Liver (tissue), 10 donors: ENCODE measurements at places on chromosomes 5 and 9. TPM values are rescaled to one million over a fixed set of nuclear protein-coding genes. Genes with fewer than 3 reads are reported as not detected.

DNA sequence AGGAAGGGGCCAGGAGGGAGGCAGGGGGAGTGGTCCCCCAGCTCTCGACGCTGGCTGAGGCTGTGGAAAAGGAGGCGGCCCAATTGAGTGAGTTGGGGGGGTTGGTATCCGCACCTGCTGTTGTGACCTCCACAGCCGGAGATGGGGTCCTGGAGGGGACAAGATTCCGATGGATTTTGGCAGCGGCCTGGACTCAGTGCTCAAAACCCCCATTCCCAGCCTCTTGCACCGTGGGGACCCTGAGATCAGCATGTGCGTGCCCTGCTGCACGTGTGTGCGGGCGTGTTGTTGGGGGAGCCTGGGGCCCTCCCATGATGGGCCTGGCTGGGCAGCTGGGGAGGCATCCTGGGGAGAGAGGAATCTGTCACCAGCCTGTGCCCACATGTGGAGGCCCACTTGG lies 15.0 kb downstream of the CNTFR start:
- no peak for DNase-seq

DNA sequence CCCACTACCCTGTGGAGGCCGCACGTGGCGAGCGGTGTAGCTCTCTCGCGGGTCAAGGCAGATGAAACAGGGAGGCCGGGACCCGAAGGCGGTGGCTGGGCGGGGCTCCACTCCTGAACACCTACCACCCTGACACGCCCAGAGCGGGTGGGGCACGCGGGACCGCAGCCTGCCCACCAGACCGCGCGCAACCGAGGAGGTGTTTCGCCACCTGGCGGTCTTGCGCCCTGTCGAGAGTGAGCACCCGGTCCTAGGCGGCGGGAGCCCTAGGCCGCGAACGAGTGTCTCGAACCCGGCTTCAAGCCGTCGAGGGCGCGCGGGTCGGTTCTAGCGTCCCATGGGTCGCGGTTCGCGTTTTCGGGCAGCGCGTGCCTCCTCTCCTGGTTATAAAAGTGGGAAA lies 2.2 kb upstream of the EXOSC3 start:
- no peak for DNase-seq

DNA sequence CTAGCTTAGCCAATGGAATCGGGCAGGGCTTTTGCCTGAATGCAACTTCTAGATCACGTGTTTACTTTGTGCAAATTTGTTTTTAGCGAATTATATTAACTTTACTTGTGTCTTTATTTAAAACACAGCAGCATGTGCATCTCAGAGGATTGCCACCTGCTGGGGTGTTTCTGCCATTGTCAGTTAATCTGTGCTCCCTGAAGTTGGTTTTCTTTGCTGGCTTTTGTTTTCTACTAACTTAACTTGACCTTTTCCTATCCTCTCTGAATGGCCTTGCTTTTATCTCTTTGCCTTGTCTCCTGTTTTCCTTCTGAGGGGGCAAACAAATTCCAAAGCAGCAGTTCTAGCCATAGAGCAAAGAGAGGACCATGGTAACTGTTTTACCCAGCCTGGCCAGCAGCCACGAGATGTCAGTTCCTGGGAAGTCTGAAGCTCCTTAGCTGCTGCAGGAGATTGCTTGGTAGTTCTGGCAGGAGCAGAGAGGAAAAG lies 67.6 kb downstream of the ARHGEF28 start:
- DNase-seq = no peak

DNA sequence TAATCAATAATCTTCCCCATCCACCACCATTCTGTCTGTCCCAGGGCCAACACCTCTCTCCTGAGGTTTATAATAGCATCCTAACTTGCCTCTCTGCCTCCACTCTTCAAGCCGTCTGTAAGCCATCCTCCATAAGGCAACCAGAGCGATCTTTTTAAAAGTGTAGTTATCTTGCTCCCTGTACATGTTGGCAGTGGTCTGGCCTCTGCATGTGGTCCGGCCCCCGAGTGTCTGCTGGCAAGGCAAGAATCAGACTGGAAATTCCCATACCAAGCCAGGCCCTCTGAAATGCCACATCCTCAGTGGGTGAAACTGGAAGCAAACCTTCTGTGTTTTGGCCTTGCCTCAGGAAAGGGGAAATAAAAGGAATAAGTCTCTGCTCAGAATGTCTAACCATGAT lies 17.0 kb downstream of the TTLL11 start:
- DNase-seq = no peak

- DNase-seq = no peak
Measured at GRCh38 chr9:119829186-119829585, 460.0 kb upstream of the BRINP1 start.

DNA sequence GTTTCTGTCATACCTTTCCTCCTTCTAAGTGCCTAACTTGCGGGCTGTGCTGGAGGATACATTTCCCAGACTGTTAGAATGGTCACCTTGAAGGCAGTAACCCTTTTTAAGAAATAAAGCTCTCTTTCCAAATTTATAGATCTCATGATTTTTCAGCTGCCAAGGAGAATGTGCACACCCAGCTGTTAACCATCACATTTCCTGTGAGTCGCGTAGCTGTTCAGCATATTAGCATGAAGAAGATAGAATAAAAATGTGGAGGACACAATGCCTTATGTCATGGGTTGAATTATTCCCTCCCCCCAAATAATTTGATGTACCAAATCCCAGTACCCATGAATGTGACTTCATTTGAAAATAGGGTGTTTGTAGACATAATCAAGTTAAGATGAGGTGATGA lies 729.4 kb downstream of the MTRR start:
- DNase-seq = no peak

- DNase-seq = no peak
Measured at GRCh38 chr5:39486790-39487189, 62.0 kb upstream of the DAB2 start.

- DNase-seq = peak; percentile 29
Measured at GRCh38 chr5:150106674-150107426, 20.5 kb upstream of the CSF1R start.

- DNase-seq = no peak
Measured at GRCh38 chr5:103519550-103519949, 43.0 kb downstream of the NUDT12 start.

The INSL4 gene
- total RNA-seq = not detected
